Thoracic aorta (tissue), 2 donors: ENCODE measurements at places on chromosomes 6 and 20. TPM values are rescaled to one million over a fixed set of nuclear protein-coding genes. Genes with fewer than 3 reads are reported as not detected.
A peak's percentile ranks its signal among the peaks of the same experiment; 100 is the strongest.

DNA sequence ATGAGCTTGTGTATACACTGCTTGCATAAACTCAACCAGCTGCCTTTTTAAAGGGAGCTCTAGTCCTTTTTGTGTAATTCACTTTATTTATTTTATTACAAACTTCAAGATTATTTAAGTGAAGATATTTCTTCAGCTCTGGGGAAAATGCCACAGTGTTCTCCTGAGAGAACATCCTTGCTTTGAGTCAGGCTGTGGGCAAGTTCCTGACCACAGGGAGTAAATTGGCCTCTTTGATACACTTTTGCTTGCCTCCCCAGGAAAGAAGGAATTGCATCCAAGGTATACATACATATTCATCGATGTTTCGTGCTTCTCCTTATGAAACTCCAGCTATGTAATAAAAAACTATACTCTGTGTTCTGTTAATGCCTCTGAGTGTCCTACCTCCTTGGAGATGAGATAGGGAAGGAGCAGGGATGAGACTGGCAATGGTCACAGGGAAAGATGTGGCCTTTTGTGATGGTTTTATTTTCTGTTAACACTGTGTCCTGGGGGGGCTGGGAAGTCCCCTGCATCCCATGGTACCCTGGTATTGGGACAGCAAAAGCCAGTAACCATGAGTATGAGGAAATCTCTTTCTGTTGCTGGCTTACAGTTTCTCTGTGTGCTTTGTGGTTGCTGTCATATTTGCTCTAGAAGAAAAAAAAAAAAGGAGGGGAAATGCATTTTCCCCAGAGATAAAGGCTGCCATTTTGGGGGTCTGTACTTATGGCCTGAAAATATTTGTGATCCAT, 15.3 kb downstream of the TNFAIP3 start:
- no peak for DNase-seq

DNA sequence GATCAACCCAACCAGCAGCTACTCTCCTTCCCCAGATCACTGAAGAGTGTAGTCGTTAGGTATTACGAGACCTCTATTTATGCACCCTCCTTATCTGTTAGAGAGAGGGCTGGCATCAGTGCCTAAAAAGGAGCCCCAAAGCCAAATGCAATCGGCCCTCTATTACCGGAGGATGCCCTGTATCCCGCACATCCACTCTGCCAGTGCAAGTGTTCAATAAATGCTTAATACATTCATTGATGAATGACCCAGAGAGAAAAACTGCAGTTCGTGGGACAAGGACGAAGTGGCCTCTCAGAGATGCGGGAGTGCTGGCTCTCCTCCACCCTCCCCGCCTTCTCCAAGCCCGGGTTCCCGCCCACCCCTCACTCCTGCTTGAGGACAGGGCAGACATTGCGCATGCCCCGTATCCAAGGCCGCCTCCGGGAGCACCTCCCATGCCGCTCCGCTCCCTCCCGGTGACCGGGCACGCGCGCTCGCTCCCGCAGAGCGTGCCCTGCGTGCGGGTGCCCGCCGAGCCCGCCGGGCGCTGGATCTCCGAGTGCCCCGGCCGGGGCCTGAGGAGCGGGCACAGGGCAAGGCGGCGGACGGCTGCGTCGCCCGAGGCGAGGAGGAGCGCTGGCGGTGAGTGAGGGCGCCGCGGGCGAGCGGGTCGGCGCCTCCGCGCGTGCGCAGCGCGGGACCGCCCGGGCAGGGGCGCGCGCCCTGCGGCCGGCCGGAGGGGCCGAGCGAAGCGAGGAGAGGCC, 27.2 kb upstream of the BTBD3 start:
- peak; percentile 51 for DNase-seq

GRCh38 chr6:141562186-141562811, 570.4 kb upstream of the GJE1 start:
- no peak for DNase-seq

- no peak for DNase-seq
These were observed 101.9 kb downstream of the TFAP2C start for GRCh38 chr20:56730996-56731395.

DNA sequence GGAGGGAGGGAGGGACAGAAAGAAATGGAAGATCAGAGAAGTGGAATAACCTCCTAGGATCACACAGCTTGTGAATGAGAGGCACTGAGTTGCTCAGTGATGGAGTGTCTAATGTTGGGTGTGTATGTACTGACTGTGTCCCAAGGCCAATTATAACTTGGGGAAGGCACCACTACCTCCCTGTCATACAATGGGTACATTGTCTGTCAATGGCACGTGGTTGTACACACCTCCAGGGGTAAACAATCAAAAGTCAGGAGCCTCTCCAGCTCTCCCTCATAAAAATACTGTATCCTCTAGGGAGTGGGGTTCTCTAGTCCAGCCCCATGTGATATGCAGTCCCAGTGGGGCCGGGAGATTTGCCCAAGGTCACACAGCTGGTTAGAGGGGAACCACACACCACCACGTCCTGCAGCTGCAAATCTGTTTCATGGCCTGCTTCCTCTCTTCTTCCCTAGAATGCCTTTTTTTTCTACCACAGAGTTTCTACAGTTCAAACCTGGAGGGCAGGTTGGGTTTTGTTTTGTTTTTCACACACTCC, 112.5 kb downstream of the SNX5 start:
- no peak for DNase-seq

- no peak for DNase-seq
These were observed 130.4 kb upstream of the PREP start for GRCh38 chr6:105533301-105533700.

- no peak for DNase-seq
These were observed 501.8 kb upstream of the SULF2 start for GRCh38 chr20:48287021-48287494.

TOX2 gene
- total RNA-seq: 4.2 TPM

OOEP gene
- total RNA-seq: not detected

MYH7B gene
- 0.27 TPM for total RNA-seq
